ENCODE measurements at places on chromosomes 7 and 10.
A peak's percentile ranks its signal among the peaks of the same experiment; 100 is the strongest.

- DNase-seq: no peak
- no peaks in the 10 kb centered on the region for H3K36me3 ChIP-seq
- no peak overlapping the region for H3K27ac ChIP-seq
- H3K4me3 ChIP-seq: no peak overlapping the region
- H3K4me1 ChIP-seq: peaks cover 13% of the 10 kb centered on the region
Measured at GRCh38 chr10:93413252-93413689, 68.9 kb downstream of the MYOF start.

DNA sequence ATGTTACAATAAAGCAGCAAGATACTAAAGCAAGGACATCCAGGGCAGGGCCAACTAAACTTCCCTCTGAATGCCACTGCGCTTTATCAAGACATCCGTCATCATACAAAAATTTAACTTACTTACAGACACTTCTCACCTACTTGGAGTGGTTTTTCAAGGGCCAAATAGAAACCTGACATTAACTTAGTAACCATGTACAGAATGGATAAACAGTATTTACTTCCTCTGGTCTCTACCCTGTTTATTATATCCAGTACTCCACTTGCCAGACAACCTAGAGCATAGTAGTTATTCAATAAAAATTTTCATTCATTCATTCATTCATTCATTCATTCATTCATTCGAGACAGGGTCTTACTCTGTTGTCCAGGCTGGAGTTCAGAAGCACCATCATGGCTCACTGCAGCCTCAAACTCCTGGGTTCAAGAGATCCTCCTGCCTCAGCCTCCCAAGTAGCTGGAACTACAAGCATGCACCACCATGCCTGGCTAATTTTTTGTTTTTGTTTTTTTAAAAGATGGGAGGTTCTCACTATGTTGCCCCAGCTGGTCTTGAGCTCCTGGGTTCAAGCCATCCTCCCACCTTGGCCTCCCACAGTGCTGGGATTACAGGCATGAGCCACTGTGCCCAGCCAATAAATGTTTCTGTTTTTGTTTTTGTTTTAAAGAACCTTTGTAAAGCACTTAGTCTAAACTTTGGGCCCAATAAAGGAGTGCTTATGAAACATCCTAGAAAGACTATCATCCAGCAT lies 19.0 kb downstream of the SMURF1 start:
- peaks cover 24% of the 10 kb centered on the region for H3K4me1 ChIP-seq
- H3K27me3 ChIP-seq: no peaks in the 10 kb centered on the region
- no peak overlapping the region for H3K4me3 ChIP-seq
- DNase-seq: no peak
- peaks cover 6% of the 10 kb centered on the region for H3K36me3 ChIP-seq

DNA sequence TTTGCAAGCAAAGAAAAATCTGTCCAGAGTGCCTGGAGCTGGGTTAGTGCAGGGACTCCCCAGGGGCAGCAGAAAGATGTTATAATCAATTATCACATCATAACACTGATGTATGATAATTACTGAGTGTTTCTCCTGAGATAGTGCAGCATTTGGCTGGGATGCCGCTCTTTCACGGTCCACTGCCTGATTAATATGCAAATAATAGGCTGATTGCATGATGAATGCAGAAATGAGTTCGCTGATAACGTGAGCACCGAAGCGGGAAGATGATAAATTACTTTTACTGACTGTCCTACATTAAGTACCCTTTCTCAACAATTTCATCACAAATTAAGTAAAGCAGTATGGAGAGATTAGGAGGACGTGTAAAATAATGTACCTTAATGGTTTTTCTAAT lies 71.4 kb upstream of the SH2B2 start:
- no peak overlapping the region for H3K27ac ChIP-seq
- H3K4me3 ChIP-seq: no peak overlapping the region
- no peak for DNase-seq
- H3K27me3 ChIP-seq: no peaks in the 10 kb centered on the region
- no peaks in the 10 kb centered on the region for H3K4me1 ChIP-seq
- peaks cover 31% of the 10 kb centered on the region for H3K36me3 ChIP-seq

DNA sequence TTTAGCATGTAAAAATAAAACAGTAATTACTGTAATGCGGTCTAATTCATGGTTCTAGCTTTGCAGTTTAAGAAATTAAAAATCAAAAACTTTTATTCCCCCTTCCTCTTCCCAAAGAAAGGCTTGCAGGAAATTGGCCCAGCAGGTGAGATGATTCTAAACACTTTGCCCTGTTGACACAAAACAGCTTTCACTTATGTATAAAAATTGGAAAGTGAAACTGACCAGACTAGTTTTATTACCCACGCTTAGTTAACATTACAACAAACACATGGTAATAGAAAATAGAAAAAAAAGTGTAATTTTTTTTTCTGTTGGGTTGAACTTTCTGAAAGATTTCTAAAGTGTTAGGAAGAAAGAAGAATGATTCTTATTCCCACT lies 1.2 kb upstream of the CCDC6 start:
- peaks cover 52% of the 10 kb centered on the region for H3K4me1 ChIP-seq
- no peak for DNase-seq
- H3K27me3 ChIP-seq: no peaks in the 10 kb centered on the region
- peaks cover under 1% of the 10 kb centered on the region for H3K36me3 ChIP-seq
- peak overlapping the region; percentile 98 for H3K4me3 ChIP-seq

GRCh38 chr7:2637505-2638223 lies 5.9 kb downstream of the TTYH3 start:
- H3K4me1 ChIP-seq: peaks cover 26% of the 10 kb centered on the region
- no peaks in the 10 kb centered on the region for H3K36me3 ChIP-seq
- no peaks in the 10 kb centered on the region for H3K27me3 ChIP-seq
- no peak overlapping the region for H3K4me3 ChIP-seq
- no peak for DNase-seq
- H3K27ac ChIP-seq: peak overlapping the region; percentile 27

- peaks cover 17% of the 10 kb centered on the region for H3K27me3 ChIP-seq
- no peaks in the 10 kb centered on the region for H3K36me3 ChIP-seq
- no peak overlapping the region for H3K4me3 ChIP-seq
- peaks cover 10% of the 10 kb centered on the region for H3K4me1 ChIP-seq
Measured at GRCh38 chr10:88800152-88801125, 2.1 kb upstream of the LIPM start.

- no peak for DNase-seq
- H3K36me3 ChIP-seq: no peaks in the 10 kb centered on the region
- H3K27me3 ChIP-seq: no peaks in the 10 kb centered on the region
Measured at GRCh38 chr10:116961406-116962251, 43.4 kb downstream of the SHTN1 start.

GRCh38 chr10:23291551-23292334 lies 52.9 kb downstream of the C10orf67 start:
- H3K36me3 ChIP-seq: peaks cover 10% of the 10 kb centered on the region
- H3K4me3 ChIP-seq: no peak overlapping the region
- no peak overlapping the region for H3K27ac ChIP-seq
- no peak for DNase-seq
- peaks cover 2% of the 10 kb centered on the region for H3K4me1 ChIP-seq

GRCh38 chr7:102154425-102154824 lies 132.2 kb upstream of the SH2B2 start:
- no peak overlapping the region for H3K27ac ChIP-seq
- H3K4me3 ChIP-seq: no peak overlapping the region
- DNase-seq: no peak
- peaks cover 13% of the 10 kb centered on the region for H3K36me3 ChIP-seq
- peaks cover 35% of the 10 kb centered on the region for H3K4me1 ChIP-seq

Data from WTC11 (cell line).